ENCODE measurements at places on chromosomes 16 and 17. TPM values are rescaled to one million over a fixed set of nuclear protein-coding genes. Genes with fewer than 3 reads are reported as not detected.

- DNase-seq: peak; percentile 3
Measured at GRCh38 chr16:51439271-51439670, 288.2 kb upstream of the SALL1 start.

DNA sequence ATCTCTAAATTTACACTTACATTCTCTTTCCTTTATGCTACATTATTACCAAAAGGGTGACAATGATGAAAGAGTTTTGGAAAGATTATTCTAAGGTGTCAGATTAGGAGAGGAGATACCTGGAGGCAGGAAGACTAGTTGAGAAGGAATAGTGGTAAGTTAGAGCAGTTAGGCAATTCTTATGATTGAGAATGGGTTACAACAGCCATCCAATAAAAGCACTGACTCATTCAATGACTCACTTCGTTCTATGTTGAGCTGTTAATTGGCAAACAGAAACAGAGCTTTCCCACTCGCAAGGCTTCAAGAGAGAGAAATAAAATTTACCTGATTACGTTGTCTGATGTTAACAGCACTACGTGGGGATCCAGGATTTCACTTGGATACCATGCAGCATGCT is 5.8 kb downstream of the NUP88 start:
- no peak for DNase-seq

GRCh38 chr17:9768381-9768934 is 22.9 kb downstream of the DHRS7C start:
- DNase-seq: peak; percentile 27

DNA sequence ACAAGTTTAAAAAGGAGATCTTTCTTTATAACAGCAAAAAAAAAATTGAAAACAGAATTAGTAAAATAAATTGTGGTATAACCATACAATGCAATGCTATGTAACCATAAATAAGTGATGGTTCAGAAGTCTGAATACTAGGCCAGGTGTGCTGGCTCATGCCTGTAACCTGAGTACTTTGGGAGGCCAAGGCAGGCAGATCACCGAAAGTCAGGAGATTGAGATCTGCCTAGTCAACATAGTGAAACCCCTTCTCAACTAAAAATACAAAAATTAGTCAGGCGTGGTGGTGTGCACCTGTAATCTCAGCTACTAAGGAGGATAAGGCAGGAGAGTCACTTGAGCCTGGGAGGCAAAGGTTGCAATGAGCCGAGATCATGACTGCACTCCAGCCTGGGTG is 34.6 kb downstream of the CCT6B start:
- no peak for DNase-seq

- peak; percentile 58 for DNase-seq
Measured at GRCh38 chr17:81397314-81398175, 2.3 kb downstream of the BAHCC1 start.

DNA sequence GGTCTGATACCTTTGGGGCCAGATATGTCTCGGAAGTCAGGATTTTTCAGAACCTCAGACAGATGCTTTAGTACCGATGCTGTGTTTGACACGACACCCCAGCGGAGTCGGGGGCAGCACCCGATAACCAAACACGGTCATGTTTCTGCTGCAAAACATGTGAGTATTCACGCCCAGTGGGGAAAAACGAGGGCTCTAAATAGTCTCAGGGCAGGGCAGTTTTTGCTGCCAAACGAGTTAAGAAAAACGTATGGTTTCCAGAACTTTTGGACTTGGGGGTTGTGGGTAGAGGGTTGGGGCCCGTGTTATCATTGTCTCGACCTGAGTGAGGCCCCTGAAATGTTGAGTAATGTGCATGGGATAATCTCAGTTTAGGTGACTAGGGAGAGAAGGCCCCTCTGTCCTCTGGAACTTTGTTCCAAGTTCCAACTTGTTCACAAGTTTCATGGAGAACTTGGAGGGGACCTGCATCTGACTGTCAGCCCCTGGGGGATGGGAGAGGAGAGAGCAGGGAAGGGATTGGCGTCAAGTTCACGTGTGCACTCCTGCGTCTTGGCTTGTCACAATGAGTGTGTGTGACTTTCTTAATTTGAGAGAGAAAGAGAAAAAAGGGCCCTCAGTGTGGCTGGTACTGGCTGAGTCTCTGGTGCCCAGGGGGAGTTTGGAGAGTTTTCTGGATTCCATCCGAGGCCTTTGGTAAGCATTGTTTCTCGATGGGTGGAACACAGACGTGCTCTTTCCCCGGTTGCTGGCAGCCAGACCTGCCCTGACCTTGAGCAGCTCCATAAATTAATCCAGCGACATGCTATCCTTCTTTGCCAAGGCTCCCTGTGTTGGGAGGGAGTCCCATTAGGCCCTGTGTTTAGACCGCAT is 83.9 kb upstream of the CIBAR2 start:
- no peak for DNase-seq

- DNase-seq: no peak
Measured at GRCh38 chr16:20285993-20286499, 41.3 kb downstream of the GP2 start.

DNA sequence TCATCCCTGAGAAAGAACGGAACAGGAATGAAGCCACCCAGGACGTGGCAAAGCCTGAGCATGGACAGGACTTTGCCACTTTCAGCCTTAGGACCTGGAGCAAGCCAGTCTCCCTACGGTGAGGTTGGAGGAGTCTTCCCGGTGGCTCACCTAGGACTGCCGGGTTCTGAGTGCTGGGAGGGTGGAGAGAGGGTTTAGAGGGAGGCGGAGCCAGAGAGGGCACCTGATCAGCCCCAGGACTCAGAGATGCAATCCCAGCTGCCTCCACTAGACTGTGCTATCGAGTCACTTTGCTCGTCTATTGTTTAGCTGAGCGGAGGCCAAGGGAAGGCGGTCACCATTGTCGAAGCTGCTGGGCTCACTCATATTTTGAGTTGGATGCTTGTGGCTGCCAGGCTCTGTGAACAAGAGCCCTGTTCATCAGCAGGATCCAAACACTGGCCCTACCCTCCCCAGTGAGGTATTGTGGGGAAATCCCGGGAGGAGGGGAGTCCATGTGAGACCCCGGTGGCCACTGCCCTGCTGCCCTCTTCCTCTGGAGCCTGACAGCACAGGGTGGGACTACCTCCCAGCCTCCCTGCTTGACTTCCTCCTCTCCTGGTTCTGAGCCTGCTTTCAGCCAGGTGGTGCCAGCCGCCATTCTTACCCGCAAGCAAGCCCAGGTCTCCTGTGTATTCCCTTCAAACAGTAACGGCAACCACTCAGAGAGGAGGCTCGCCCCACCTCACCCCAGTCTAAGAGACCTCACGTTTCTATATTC is 7.0 kb downstream of the KRT14 start:
- peak; percentile 49 for DNase-seq

GRCh38 chr16:85902366-85903155 is 3.6 kb downstream of the IRF8 start:
- DNase-seq: peak; percentile 30

- DNase-seq: no peak
Measured at GRCh38 chr17:74796866-74797265, 20.7 kb upstream of the NAT9 start.

HNF1B gene
- not detected for total RNA-seq

YBX2 gene
- 20.9 TPM for total RNA-seq

CD79B gene
- total RNA-seq: not detected

SPNS1 gene
- total RNA-seq: 81.8 TPM
